ENCODE measurements at places on chromosomes 6 and 20. TPM values are rescaled to one million over a fixed set of nuclear protein-coding genes. Genes with fewer than 3 reads are reported as not detected.

The SEL1L2 gene
- not detected for polyA plus RNA-seq

The DLL1 gene
- 2.2 TPM for polyA plus RNA-seq

The GATA5 gene
- 0.60 TPM for polyA plus RNA-seq

The SLC26A8 gene
- 0.89 TPM for polyA plus RNA-seq

The SLC17A1 gene
- polyA plus RNA-seq = not detected

The STX16 gene
- polyA plus RNA-seq = 31.2 TPM

The POPDC3 gene
- polyA plus RNA-seq = 5.7 TPM

The ARHGAP40 gene
- polyA plus RNA-seq = 0.30 TPM

The IP6K3 gene
- polyA plus RNA-seq = 0.16 TPM

The CDH26 gene
- 2.3 TPM for polyA plus RNA-seq

The ZC3H12D gene
- not detected for polyA plus RNA-seq

The ADAM33 gene
- 2.4 TPM for polyA plus RNA-seq

The MCM3 gene
- polyA plus RNA-seq = 157 TPM

The RAET1G gene
- polyA plus RNA-seq = not detected

DNA sequence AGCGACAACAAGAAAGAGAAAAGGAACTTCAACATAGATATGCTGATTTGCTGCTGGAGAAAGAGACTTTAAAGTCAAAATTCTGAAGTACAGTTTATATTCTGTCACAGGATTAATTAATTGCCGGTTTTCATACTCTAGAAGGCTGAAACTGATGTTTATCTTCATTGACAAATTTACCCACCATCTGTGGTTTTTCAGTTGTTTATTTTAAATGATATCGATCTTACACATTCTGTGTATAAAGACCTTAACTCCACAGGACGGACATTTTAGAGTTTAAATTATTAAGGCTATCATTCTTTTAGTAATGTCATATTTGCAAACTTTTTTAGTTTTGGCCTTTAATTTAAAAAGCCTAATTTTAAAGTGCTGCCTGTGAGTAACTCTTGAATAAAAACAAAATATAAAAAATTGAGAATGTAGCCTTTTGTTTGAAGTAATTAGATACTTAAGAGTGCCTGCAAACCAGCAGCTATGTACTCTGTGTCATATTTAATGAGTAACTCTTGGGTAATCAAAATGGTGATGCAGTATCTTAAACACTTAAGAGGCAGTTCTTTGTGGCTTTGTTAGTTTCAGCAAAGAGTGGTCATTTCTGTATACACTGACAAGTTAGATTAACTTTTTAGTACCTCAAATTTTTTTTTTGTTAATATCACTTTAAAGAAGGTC is 59.3 kb downstream of the CDC5L start:
- DNase-seq = no peak
- H3K27ac ChIP-seq = no peak overlapping the region
- H3K4me1 ChIP-seq = no peaks in the 10 kb centered on the region
- H3K36me3 ChIP-seq = peaks cover 25% of the 10 kb centered on the region

DNA sequence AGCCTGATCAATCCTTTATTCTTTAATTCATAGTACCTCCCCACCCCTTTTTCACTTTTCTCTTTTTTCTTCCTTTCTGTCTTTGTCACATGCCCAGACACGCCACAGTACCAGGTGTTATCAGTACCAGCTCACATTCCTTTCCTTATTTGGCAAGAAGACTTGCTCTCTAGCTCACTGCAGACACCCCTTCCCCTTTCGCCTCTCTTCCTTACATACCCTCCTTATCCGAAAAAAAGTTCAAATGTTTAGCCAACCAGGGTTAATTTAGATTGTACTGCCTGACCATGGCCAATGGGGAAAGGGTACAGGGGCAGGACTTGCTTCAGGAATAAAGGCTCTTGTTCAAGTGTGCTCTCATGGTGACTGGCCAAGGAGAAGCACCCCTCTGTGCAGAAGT is 9.3 kb upstream of the SIRPB2 start:
- no peak overlapping the region for H3K27ac ChIP-seq
- no peak overlapping the region for H3K4me3 ChIP-seq
- H3K36me3 ChIP-seq = no peaks in the 10 kb centered on the region
- H3K4me1 ChIP-seq = no peaks in the 10 kb centered on the region
- peak; percentile 77 for DNase-seq

GRCh38 chr20:24662752-24663365 is 193.4 kb downstream of the SYNDIG1 start:
- no peak overlapping the region for H3K27ac ChIP-seq
- H3K36me3 ChIP-seq = no peaks in the 10 kb centered on the region

DNA sequence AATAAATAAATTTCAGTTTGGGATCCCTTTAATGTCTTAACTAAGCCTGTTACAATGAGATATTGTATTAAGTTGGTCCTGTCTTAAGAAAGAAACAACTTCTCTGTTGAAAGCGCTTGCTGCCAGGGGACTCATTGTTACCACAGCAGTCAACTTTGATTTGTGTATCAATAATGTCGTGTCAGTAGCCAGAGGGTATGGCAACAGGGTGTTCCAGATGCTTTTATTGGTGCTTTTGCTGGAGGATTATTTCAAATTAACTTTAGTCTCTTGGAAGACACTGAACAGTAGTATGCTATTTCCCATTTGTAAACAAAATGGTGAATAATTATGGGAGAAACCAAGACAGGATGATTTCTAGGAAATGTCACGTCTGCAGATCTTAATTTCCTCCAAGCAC is 91.9 kb upstream of the TSHZ2 start:
- H3K4me1 ChIP-seq = no peaks in the 10 kb centered on the region
- H3K27ac ChIP-seq = no peak overlapping the region
- H3K27me3 ChIP-seq = no peaks in the 10 kb centered on the region
- DNase-seq = no peak
- H3K36me3 ChIP-seq = no peaks in the 10 kb centered on the region

DNA sequence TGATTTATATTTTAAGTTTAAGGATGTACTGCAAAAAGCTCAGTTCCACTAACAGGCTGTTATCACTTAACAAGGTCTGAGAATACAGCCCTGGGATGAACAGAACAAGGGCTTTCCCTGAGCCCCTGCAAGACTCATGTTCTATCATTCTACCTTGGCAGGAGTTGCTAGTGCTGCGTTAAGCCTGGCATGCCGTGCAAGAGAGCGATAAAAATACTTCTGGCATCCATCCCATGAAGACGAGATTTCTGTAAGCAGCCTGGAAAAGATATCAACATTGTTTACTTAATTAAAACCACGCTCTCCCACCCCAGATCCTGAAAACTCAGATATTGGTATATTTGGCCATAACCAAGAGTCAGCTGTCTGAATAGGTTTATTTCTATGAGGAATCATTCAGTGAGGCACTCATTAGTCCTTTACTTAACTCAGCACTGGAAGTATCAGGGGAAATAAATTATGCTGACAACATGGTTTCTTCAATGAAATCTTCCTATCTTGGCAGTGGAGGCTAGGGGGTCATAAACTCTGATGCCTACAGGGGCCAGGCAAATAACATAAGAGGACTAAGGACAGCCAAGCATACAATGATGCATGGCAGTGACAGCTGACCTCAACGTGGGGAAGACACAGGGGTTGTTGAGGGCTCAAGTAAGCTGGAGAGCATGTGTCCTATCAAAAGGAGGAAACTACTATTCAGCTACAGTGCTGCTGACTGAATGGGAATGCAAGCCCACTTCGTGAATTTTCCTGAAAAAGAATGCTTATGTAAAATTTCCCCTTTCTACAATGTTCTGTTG is 37.6 kb upstream of the LYRM2 start:
- peaks cover 22% of the 10 kb centered on the region for H3K4me1 ChIP-seq
- peak overlapping the region; percentile 87 for H3K27ac ChIP-seq
- no peaks in the 10 kb centered on the region for H3K27me3 ChIP-seq
- H3K36me3 ChIP-seq = peaks cover 93% of the 10 kb centered on the region
- H3K4me3 ChIP-seq = no peak overlapping the region
- no peak for DNase-seq

GRCh38 chr6:131966443-131966842 is 15.3 kb upstream of the CCN2 start:
- H3K4me1 ChIP-seq = 0 out of 2 replicates have a peak, but pooled peaks cover 3% of the 10 kb centered on the region
- no peaks in the 10 kb centered on the region for H3K27me3 ChIP-seq
- H3K36me3 ChIP-seq = no peaks in the 10 kb centered on the region
- H3K4me3 ChIP-seq = no peak overlapping the region

GRCh38 chr6:49764571-49765236 is 20.5 kb upstream of the CRISP3 start:
- no peaks in the 10 kb centered on the region for H3K36me3 ChIP-seq
- no peak for DNase-seq
- no peaks in the 10 kb centered on the region for H3K4me1 ChIP-seq
- H3K4me3 ChIP-seq = no peak overlapping the region
- H3K27ac ChIP-seq = no peak overlapping the region
- no peaks in the 10 kb centered on the region for H3K27me3 ChIP-seq

DNA sequence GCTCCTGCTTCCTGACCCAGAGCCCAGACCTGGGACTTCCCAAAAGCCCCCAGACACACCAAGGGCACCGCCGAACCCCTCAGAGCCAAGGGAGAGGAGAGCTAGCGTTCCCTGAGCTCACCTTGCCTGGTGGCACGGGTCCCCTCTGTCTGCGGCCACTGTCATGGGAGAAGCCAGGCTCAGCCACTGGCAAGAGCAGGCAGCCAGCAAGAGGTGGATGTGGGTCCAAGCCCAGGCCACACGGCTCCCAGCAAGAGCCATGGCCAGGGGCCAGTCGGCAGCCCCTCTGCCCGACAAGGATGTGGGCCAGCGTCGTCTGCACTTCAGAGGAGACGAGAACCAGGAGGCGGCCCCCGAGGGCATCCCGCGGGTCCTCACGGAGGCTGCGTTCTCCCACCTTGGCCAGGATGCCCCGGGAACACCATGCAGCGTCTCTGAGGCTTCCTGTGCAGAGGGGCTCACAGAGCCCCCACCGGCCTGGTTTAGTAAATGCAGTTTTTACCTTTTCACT is 2.2 kb upstream of the PPDPF start:
- no peak overlapping the region for H3K27ac ChIP-seq
- no peaks in the 10 kb centered on the region for H3K27me3 ChIP-seq
- peaks cover 12% of the 10 kb centered on the region for H3K4me1 ChIP-seq
- no peak overlapping the region for H3K4me3 ChIP-seq
- H3K36me3 ChIP-seq = no peaks in the 10 kb centered on the region

GRCh38 chr6:46221222-46221793 is 50.5 kb upstream of the ENPP5 start:
- no peaks in the 10 kb centered on the region for H3K4me1 ChIP-seq
- no peak overlapping the region for H3K27ac ChIP-seq
- H3K36me3 ChIP-seq = no peaks in the 10 kb centered on the region
- no peak overlapping the region for H3K4me3 ChIP-seq

GRCh38 chr20:2296524-2297356 is 939 bp downstream of the TGM3 start:
- no peak overlapping the region for H3K4me3 ChIP-seq
- H3K4me1 ChIP-seq = peaks cover 10% of the 10 kb centered on the region
- H3K27ac ChIP-seq = no peak overlapping the region
- no peaks in the 10 kb centered on the region for H3K36me3 ChIP-seq
- peak; percentile 30 for DNase-seq

- H3K4me1 ChIP-seq = no peaks in the 10 kb centered on the region
- H3K4me3 ChIP-seq = no peak overlapping the region
- no peak overlapping the region for H3K27ac ChIP-seq
Measured at GRCh38 chr6:108200186-108200585, 34.4 kb downstream of the NR2E1 start.

DNA sequence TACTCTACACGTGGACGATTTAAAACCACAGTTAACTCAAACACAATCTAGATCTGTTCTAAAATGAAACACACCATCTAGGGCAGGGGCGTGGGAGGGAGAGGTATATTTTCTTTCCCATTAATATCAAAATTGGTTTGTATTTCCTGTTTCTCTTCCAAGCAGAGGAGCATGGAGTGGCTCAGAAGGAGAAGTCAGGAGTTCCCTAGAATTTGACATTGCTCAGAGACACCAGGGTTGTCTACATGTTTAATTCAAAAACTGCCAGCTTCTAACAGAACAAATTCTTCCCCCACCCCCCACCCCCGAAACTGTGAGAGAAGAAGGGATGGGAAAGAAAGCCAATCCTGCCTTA is 2.3 kb downstream of the PREX1 start:
- peaks cover 24% of the 10 kb centered on the region for H3K4me1 ChIP-seq
- H3K27me3 ChIP-seq = peaks cover 61% of the 10 kb centered on the region
- no peaks in the 10 kb centered on the region for H3K36me3 ChIP-seq
- H3K27ac ChIP-seq = no peak overlapping the region
- H3K4me3 ChIP-seq = peak overlapping the region; percentile 80

DNA sequence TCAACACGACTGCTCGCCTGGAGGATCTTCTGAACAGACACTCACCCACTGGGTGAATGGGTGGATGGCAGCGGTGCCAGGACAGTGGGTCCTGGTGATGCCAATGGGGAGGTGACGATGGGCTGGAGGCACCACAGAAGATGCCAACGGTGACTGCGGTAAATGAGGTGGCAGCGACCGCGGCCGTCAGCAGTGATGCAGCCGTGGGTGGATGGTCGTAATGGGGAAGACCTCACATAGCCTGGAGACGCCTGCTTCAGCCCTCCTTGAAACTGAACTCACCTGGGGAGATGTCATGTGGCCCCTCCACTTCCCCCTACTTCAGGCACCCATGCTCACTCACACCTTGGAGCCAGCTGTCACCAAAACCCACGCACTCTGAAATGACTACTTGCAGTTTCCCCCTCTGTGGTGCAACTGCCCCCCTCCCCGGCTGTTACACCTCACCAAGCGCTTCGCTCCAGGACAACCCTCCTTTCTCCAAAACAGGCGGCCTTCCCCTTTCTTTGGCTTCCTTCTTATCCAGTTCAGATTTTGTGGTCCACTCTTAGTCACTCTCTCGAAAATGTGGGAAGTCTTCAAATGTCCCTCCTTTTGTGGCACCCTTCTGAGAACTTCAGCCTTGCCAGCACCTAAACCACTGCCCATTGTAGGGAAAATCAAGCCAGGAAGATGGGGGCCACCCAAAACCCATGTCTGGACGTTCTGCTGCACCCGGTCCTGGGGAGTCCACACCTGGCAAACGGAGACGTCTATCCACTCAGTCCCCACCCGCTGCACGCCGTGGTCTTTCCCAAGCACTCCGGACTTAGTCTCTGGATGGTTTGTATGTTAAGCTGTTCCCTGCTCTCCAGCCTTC is 10.4 kb upstream of the ABHD16B start:
- no peaks in the 10 kb centered on the region for H3K36me3 ChIP-seq
- DNase-seq = no peak
- H3K4me1 ChIP-seq = peaks cover 42% of the 10 kb centered on the region
- H3K27ac ChIP-seq = no peak overlapping the region

Data from GM23338 (cell line).